ENCODE measurements at places on chromosomes 16 and 17.

DNA sequence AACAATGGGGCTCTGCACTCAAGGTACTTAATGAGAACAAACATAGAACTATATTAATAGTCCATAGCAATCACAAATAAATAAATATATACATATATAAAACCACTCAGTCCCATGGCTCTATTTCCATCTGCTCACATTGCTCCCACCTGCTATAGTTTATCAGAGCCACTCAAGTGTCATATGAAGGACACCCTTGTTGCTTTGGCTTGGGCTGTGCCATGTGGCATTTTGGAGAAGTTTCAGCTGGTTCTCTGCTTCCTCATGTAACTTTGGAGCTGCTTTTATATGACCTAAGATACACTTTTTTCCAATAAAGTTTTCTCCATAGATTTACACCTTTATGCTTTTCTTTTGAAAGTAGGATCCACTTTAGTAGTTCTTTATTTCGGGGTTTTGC, 126.4 kb downstream of the KCNJ2 start:
- no peak for DNase-seq

- DNase-seq: no peak
These were observed 30.5 kb downstream of the RPGRIP1L start for GRCh38 chr16:53673189-53673588.

GRCh38 chr16:78102122-78102660, 2.7 kb downstream of the WWOX start:
- DNase-seq: no peak

DNA sequence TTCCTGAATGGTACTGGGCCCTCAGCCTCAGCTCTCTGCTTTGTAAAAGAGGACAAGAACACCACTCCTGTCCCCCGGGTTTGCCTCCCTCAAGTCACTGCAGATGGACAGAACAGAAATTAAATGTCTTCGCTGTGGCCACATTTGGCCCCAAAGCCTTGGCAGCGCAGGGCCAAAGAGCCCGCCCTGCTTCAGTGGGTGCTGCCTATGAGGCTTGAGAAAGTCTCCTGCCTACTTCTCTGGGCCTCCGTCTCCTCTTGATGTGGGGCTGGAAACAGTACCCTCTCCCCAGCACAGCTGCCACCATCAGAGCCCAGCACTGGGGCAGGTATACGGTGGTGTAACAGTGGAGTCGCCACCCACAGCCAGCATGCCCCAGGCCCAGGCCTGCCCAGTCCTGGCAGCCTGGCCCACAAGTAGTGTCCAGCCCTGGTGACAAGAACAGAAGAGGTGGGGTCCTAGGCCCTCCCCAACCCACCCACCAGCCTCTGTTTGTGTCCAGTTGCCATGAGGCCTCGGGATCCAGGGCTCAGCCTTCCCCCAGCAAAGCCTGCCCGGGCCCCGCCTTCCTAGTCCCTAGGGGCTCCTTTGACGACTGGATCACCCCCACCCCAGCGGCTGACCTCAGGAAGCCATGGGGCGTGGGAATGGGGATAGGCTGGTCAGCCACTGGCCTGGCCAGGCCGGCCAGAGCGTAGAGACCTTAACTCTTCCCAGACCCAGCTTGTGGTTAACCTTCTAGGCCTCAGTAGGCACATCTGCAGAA, 3.9 kb upstream of the TPPP3 start:
- DNase-seq: no peak

DNA sequence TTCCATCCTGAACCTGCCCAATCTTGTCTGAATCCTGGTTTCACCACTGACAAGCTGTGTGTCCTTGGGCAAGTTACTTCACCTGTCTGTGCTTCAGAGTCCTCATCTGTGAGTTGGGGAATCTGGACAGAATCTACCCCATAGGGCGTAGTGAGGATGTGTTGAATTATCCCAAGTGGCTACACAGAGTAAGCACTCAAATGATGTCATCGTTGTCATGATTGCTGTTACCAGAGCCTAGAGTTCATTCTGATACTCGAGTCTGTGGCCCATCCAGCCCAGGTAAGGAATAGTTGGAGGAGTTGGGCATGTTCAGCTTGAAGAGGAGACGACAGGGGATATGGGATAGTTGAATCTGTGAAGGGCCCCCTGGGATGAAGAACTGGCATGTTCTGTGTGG, 45.9 kb downstream of the MAPT start:
- no peak for DNase-seq

DNA sequence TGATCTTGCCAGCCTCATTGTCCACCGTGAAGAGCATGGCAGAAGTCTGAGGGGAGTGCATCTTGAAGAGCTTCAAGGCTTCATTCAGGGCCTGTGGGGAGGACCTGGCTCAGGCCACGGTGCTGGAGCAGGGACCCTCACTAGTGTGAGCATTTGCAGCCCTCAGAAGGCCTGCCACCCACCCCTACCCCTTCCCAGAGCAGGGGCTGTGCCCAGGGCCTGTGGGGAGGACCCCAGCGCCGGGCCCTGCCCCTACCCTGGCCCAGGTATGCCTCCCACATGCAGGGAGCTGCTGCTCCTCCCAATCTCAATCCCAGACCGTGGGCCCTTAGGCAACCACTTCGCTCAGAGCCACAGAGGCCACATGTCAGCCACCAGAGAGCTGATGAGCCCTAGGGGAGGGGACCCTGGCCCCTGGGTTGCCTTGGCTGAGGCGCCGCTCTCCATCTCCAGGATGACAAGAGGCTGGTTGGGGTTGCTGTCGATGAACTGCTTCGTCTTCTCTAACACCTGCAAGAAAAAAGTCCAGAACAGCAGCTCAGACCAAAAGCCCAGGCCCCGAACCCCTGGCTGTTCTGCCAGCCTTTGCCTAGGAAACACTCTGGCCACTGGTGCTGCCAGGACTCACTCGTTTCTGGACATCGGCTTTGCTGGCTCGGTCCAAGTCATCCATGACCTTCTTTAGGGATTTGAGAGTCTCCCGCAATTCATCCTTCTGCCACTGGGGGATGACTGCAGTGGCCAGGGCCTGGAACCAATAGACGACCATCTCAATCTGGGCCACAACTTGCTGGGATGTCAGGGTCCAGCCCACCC, 1.8 kb upstream of the EXOSC6 start:
- DNase-seq: peak; percentile 12

DNA sequence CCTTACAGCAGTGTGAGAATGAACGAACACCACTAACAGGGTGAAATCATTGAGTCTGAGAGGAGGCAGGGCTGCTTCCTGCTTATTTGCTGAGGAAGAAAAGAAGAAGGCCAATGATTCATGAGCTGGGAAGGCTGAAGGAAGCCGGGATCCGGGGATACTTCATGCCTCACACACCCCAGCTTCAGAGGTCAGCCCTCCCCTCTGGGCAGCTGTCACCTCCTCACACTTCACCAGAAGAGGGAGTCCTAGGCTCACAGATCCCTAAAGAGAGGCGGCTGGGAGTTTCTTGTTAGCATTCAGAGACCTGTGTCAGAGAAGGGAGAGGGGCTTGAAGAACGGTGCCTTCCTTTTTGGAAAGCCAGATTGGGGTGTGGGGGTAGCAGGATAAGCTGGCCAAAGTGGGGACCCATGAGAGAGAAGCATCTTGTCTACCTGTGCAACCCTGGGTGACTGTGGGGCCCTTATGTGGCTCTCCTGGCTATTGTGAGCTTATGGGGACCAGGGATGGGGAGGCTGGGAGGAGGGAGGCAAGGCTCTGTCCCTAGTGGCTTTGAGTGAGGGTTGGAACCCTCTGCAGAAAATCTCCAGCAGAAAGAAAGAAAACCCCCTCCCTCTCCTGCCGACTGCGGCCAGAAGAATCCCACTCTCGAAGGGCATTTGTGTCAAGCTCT, 94.6 kb downstream of the RGS9 start:
- DNase-seq: peak; percentile 84

GRCh38 chr17:80737106-80738019, 192.7 kb downstream of the RPTOR start:
- no peak for DNase-seq

DNA sequence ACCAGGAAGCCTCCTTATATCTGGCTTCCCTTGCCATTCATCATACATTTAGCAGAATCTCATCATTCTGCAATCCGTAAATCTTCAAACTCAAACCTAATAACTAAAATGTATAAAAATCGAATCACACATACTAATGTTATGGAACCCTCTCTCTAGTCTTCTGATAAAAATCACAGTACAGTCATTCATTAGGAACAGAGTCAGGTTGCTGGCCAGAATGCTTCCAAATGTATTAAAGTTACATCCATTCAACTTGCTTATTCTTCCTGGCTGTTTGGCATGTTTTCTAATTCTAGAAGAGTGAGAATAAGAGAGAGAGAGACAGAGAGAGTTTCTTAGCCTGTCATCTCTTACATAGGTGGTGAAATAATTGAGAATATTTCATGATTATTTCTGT, 16.5 kb upstream of the RASL10B start:
- no peak for DNase-seq

GRCh38 chr17:4498461-4499397, at the start of gene SPNS2:
Gene SPNS2 (plus strand): TSS chr17:4498881. CDS start chr17:4499048, 167 bp downstream.
- no peak for DNase-seq

DNA sequence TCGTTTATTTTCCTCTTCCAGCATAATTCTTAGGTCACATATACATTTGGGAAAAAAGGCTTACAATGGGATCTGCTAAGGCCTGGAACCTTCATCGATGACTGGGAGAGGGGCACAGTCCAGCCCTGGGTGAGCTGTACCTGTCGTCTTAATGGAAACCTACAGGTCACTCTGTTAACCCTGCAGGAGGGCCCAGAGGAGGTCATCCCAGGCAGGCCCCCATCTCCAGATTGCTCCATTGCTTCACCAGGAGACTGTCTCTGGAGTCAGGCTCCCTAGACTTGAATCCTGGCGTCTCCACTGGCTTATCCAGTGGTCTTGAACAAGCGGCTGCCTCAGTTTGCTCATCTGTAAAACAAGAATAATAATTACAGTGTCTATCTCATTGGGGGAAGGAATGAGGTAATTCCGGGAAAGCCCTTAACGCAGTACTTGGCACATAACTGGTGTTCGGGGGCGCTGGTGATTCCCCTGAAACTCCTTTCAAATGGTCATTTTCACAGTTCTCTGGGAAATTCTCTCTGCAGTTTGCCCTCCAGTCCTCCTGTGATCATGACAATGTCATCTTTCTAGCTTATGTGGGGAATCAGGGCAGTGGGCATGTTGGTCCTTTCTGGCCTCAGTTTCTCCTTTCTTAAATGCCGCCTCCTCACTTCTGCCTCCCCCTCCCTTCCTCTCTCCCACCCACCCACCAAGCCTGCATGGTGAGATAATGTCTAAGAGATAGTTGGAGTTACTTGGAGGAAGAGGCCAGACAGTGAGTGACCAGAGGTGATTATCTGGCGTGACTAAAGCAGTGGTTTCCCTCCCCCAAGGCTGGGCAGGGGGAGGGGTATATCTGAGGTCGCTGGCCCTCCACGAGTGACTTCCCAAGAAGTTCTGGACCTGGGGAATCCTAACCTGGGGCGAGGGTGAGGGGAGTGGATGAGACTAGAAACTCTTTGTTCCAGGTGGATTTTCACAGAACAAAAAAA, 31.3 kb upstream of the TAC4 start:
- no peak for DNase-seq

- peak; percentile 25 for DNase-seq
These were observed 21.2 kb downstream of the PDILT start for GRCh38 chr16:20383106-20384029.

DNA sequence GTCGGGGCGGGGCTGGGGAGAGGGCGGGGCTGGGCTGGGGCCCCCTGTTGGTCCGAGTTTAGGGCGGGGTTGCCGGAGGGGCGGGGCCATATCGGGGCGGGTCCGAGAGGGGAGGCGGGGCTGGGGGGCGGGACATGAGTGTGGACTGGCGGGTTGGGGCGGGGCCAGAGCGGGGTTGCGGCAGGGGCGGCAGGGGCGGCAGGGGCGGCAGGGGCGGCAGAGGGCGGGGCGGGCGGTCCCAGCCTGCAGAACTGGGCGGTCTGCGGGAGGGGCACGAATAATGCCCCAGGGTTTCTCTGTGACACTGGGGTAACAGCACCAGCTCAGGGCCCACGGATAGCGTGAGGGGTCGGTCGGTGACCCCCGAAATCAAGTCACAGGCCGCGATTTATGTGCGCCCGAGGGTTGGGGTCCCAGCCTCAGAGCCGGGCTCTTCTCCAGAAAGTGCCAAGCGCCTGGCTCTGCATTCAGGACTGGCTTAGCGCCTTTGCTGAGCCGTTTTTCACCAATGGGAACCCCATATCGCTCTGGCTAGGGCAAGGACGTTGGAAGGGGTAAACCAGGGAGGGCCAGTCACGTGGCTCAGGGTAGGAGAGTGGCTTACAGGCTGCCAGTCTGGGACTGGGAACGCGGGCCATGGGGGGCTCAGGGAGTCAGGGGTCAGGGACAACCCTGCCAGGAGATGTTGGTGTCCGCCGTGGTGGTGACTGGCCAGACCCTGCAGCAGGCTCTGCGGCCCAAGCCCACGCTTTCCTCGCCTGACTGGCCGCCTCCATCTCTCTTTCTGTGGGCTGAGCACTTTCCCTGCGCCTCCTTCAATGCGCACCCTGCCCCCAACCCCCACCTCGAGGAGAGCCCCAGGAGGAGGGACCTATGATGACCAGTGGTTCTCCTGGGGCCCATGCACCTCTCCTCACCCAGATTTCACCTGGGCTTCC, 1.2 kb upstream of the METTL26 start:
- peak; percentile 73 for DNase-seq

DNA sequence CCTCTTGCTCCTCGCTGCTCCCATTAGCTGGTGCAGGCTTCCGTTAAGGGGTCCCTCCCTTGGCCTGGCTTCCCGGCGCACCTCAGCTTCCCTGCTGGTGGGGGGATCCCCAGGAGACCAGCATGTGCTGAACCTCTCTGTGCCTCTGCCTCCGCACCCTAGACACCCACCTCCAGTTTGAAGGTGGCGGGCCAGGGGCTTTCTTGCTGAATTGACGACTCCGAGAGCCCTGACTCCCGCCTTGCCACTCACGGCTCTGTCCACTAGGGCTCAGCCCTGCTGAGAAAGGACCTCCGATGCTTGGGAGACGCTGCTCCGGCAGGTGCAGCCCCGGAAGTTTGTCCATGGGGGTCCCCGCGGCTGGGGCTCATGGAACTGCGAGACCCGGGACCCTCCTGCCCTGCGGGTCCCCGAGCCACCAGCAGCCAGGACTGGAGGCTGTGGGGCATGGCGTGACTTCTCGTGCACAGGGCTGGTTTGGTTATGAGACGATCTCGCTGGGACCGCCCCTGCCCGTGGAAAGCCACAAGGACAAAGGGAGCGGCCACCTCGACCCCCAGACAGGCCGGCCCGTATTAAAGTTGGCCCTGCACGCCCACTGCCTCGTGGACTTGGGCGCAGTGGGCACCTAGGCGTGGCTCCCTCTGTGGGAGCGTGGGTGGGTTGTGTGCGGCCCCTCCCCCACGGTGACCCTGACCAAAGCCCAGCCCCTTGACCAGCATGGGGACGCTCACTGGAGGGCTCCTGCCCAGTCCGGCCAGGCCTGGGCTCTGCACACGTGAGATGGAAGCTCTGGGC, 8.1 kb downstream of the CHMP6 start:
- no peak for DNase-seq

DNA sequence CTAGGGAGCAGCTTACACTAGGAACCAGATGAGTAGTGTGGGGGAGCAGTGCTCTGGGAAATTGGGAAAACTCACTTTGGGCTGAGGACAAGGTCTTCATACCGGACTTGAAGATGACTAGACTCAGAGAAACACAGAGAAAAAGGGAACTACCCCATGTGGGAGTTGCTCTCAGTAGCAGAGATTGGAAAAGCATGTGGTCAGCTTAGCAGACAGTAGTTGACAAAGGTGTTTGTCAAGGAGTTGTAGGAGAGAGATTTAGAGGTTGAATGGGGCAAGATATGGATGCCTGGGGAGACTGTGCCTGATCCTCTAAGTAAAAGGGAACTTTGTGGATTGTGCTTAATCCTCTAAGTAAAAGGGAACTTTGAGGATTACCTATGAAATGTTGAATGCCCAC, 194.5 kb upstream of the COX10 start:
- DNase-seq: no peak

Data from stromal cell of bone marrow (primary cell).